ENCODE measurements at places on chromosomes 13 and 19.

DNA sequence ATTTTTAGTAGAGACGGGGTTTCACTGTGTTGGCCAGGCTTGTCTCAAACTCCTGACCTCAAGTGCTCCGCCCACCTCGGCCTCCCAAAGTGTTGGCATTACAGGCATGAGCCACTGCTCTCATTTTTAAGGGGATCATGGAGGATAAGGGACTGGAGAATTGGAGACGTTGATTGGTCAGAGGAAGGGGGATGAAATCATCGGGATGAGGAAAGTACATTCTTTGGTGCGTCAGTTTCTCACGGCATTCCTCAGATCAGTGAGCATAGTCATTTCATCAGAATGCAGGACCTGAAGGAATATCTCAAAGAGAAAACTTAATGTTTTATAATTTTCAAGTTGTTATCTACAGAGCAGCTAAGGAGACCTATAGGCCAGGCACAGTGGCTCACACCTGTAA lies 14.0 kb downstream of the ZNF114 start:
- DNase-seq = no peak

GRCh38 chr13:92671821-92672220 lies 554.8 kb upstream of the GPC6 start:
- DNase-seq = no peak

GRCh38 chr13:87128491-87128890 lies 542.7 kb upstream of the SLITRK5 start:
- DNase-seq = no peak

DNA sequence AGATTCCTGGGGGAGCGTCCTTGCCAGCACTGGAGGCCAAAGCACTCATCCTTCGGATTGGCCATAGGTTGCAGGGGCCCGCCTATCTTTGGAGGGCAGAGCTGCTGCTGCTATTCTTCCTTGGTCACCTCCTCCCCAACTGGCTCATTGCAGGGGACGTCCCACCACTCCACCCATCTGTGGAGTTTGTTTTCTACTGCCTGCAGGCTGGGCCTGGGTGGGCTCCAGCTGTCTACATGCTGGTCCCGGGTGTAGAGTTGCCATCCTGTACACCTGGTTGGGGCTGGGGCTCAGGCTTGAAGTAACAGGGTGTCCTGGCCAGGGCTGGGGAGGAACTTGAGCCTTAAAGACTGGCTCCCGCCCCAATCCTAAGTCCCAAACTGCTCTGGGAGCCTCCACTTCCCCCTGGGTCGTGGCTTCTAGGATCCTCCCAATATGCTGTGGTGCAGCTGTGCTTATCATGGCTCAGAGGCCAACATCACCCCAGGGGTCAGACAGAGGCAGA lies 2.1 kb downstream of the RNF225 start:
- DNase-seq = no peak

GRCh38 chr19:3142292-3142670 lies 6.4 kb downstream of the GNA15 start:
- DNase-seq = no peak

- no peak for DNase-seq
These were observed 22.0 kb downstream of the PLPP2 start for GRCh38 chr19:269241-269640.

DNA sequence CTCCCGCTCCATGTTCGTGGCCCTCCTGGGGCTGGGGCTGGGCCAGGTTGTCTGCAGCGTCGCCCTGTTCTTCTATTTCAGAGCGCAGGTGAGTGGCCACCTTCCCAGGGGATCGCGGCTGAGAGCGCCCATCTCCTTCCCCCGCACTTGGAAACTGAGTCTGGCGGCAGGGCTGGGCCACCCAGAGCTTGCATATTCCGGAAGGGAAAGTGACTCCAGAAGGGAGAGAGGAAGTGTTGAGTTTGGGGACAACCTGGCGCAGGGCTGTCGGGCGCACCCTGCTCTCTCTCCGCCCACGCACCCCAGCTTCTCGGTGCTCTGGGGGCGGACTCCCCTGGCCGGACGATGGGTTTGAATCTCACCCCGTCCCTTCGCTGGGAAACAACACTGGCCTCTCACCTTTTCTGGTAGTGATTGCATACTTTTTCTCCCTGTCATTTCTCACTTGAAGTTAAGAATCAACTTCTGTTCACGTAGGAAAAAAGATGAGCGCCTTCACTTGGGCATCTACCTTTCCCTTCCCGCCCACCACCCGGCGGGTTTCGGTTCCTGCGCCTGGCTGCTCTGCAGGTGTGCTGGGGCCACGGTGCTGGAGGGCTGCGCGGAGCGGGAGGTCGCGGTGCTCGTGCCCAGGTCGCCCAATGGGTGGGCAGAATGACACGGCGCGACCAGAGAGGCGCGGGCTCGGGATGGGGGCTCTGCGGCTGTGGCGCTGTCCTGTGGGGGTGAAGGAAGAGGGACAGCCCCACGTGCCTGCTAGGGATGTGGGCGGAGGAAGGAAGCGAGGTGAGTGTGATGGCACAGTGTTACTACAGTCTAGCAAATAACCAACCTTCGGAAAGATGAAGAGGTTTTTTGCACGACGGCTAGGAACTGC lies 721 bp downstream of the TNFSF11 start:
- DNase-seq = no peak

- DNase-seq = no peak
These were observed 133.3 kb downstream of the USP12 start for GRCh38 chr13:27038323-27038722.

GRCh38 chr19:41064974-41065569 lies 23.2 kb upstream of the CYP2A13 start:
- DNase-seq = no peak

DNA sequence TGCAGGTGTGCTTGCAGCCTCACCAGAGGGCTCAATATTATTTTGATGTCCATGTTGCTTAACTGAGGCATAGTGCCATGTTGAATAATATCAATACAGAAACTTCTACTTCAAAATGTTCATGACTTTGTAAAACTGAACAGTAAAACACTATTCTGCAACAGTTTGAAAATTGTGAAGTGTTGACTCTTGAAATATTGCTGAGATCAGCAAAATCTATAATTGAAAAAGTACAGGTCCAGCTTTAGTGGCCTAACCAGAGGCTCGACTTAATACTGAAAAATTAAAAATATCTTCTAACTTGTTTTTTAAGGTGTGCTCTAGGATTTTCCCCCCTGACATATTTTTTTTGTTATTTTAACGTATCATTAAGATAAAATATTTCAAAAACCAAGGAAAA lies 1460.7 kb downstream of the EFNB2 start:
- DNase-seq = no peak

DNA sequence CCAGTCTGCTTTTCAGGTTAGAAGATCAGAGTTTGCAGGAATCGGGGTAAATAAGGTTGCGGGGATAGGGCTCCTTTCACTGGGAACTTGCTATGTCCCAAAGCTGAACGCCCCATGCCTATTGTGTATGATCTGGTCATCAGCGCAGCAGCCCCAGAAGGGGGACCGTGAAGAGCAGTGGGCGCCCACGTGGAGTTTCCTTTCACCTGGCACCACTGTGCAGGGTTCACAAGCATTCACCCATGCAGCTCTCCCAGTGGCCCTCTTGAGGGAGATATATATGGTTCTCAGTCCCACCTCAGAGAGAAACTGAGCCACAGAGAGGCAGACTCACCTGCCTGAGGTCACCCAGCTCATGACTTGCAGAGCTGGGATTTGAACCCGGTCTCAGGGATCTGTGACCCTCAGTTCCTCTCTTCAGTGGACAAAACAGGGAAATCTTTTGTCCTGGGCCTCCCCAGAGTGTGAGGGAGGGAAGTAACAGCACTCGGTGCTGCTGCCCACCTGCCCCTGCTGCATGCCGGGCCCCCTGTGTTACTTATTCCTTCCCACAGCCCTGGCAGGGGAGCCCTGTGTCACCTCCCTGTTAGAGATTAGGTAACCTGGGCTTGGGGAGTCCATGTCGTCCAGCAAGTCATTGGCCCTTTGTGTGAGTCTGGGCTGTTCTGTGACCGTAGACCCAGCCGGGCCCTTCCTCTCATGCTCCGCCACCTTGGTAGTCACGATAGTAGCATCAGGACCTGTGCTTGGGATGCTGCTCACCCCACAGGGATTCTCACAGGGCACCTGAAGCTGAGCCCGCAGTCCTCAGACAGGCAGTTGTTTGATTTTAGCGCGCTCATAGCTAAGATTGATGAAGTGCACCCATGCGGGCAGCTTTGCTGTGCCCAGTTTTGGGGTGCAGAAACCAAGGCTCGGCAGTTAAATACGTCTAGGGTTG lies 27.9 kb downstream of the PPP5C start:
- DNase-seq = no peak

- no peak for DNase-seq
These were observed 8.9 kb upstream of the ELF1 start for GRCh38 chr13:41028051-41028450.

DNA sequence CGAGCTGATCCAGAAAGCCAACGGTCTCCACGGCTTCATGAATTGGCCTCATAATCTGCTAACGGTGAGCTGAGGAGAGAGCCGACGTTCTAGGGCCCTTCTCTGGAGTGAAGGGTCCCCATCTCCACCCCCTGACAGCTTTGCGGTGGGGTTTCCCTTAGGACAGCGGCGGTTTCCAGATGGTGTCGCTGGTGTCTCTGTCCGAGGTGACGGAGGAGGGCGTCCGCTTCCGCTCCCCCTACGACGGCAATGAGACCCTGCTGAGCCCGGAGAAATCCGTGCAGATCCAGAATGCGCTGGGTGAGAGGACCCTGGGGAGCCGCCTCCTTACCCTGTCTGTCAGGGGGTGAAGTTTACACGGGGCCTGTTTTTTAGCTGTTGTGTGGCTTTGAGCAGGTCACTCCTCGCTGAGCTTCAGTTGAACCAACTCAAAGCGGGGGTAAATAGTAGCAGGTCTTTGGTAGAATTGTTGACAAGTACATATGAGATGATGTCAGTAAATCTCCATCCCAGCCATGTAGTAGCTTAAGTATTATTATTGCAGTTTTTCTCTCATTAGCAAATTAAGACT lies 801 bp downstream of the QTRT1 start:
- no peak for DNase-seq

DNA sequence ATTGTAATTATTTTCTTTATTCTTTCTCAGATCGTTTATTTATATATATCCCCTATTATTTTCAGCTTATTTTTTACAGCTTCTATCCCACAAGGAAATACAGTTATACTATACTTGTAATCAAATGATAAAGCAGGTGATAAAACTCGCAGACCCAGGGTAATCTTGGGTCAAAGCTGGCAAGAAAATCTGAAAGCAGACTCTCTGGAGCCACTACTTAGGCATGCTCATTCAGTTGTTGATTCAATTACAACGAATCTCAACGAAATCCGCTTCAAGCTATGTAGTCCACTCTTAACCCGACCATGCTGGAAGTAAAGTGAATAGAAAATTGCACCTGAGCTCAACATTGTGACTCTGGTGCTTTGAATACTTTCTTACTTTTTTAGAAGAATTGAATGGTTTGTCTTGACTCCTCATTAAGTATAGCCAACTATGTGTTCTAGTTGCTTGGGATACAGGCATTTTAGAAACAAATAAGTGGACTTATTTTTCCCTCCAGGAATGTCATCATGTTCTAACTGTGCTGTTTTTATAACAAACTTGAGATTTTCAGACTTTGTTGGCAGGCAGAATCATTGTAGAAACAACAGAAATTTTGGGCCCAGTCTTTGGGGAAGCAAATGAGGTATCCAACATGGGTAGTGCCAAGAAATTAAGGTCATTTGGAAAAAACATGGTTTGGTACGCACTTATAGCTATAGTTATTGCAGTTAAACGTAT lies 21.4 kb downstream of the ESD start:
- DNase-seq = no peak

GRCh38 chr19:45564131-45564780 lies 20.3 kb downstream of the OPA3 start:
- DNase-seq = no peak

GRCh38 chr13:77022341-77022740 lies 4.6 kb downstream of the FBXL3 start:
- no peak for DNase-seq

GRCh38 chr13:85405316-85405897 lies 393.8 kb downstream of the SLITRK6 start:
- no peak for DNase-seq

GRCh38 chr19:50419580-50420035 lies 870 bp downstream of the SPIB start:
- no peak for DNase-seq

DNA sequence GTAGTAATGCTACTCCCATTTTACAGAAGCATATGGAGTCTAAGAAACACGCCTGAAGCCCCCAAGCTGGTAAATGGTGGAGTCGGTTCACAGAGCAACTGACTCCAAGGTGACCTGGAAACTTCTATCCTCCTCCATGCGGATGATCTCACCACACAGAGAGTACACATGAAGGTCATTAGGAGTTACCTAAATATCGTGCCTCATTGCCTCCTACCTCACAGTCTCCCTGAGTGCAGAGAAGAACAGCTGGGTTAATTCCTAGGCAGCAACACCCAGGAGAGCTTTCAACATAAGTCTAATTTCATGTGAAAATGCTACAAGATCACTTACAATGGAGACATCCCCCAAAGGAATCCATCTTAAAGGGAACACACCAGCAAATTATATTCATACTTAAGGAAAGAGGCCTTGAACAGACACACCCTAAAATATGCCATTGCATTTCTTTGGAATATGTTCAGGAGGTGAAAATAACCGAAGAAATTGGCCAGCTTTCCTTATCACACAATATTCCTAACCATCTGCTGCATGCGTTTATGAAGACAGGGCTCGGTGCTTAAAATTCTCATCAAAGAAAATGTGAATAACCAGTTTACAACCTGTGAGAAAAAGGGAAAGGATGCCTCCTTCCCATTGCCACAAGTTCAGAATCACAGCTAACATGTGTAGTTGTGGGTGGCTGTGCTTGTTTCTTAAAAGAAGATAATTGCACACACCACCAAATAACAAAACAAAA lies 203.6 kb upstream of the NBEA start:
- DNase-seq = no peak

- peak; percentile 36 for DNase-seq
These were observed 7.7 kb upstream of the GPR18 start for GRCh38 chr13:99265821-99266426.

DNA sequence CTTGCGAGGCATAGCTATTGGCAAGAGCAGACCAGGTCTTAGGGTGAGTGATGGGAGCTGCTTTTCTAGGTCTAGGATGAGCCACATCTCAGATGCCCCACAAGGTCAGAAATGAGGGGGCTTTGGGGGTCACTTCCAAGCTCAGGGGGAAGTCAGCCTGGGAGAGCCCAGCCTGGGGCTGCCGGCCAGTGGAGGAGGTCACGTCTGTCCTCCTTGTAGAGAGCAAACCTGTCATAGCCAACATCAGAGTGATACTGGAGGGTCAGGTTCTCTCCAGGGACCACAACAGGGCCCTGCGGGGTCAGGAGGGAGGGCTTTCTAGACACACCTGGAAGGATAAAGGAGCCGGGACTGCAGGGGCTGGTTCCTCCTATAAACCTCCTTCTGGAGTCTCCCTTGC lies 2.4 kb downstream of the LILRA5 start:
- DNase-seq = no peak
